ENCODE measurements at places on chromosomes 2 and 18. TPM values are rescaled to one million over a fixed set of nuclear protein-coding genes. Genes with fewer than 3 reads are reported as not detected.
A peak's percentile ranks its signal among the peaks of the same experiment; 100 is the strongest.

The AGXT gene
- not detected for total RNA-seq

- no peak for DNase-seq
Observed at GRCh38 chr2:168639018-168639417, 163.4 kb upstream of the NOSTRIN start.

- peak; percentile 48 for DNase-seq
Observed at GRCh38 chr2:34012715-34013302, 413.7 kb upstream of the FAM98A start.

DNA sequence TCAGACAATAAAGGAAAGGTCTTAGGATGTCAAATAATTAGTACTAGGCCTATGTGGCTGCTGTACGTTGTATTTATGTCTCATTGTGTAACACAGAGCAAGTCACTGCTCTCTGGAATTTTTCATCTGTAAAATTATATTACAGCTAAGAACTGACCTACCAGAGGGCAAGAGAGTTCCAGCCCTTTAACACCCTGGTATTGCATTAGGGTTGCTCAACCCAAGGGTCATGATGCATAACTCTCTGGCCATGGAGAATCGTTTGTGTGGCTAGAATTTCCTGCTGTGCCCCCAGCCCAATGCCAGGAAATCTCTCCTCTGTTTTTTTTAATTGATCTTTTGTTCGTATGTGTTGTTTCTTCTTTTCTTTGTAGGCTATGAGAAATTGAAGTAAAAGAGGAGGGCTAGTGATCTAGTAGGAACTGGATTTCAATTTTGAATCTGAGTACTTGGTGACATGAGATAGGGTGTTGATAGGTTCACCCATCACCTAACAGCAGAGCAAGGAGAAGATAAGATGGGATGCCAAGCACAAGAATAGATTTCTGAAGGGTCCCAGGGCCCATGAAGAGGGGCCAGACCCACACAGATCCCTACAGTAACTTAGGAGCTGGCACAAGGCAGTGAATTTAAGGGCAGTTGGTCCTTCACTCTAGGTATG, 571.2 kb upstream of the TNP1 start:
- DNase-seq = no peak

- no peak for DNase-seq
Observed at GRCh38 chr2:106991866-106992265, 105.9 kb upstream of the ST6GAL2 start.

The UGT1A3 gene
- 0.78 TPM for total RNA-seq

The WNT6 gene
- total RNA-seq = 4.4 TPM

- no peak for DNase-seq
Observed at GRCh38 chr2:98277162-98277859, 68.9 kb upstream of the CNGA3 start.

GRCh38 chr2:109321570-109321969, 192.6 kb downstream of the SH3RF3 start:
- DNase-seq = no peak

DNA sequence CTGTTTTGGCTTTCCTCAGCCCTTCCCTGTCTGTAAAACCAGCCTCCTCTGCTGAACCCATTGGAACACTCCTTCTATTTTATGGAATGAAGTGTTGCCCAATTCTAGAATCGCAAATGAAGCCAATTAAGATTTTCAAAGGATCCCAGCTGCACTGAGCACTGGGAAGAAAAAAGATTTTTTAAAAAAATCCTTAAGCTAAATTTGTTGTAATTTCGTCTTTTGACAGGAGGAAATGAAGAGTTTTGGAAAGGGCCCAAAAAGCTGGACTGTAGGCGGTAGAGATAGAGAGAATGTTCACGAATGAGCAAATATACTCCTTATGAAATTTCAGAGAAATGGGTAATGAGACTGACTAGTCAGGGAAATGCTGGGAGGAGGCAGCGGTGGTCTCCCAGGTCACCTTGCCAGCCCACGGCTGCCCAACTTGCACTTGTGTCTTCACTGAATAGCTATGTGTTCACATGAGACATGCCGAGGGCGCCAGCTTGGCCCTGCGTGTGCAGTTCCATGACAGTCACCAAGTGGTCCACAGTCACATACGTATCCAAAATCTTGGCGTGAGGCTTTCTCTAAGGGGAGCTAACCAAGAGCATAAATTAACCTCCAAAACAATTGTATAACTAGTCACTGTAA, 69.9 kb downstream of the SGPP2 start:
- no peak for DNase-seq

DNA sequence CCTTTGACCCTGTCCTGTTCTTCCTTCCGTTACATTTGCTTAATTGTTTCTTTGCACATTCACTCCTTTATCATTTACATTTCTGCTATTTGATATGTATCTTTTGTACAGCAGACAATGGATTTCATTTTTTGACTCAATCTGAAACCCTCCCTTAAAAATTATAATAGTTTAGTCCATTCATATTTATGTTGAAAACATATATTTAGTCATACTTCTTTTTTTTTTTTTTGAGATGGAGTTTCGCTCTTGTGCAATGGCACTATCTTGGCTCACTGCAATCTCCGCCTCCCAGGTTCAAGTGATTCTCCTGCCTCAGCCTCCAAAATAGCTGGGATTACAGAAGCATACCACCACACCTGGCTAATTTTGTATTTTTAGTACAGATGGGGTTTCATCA, 95.3 kb upstream of the TGFA start:
- no peak for DNase-seq

GRCh38 chr18:22280453-22280750, 111.0 kb downstream of the GATA6 start:
- no peak for DNase-seq

The SLC4A3 gene
- 0.75 TPM for total RNA-seq

The LIPG gene
- 4.5 TPM for total RNA-seq

DNA sequence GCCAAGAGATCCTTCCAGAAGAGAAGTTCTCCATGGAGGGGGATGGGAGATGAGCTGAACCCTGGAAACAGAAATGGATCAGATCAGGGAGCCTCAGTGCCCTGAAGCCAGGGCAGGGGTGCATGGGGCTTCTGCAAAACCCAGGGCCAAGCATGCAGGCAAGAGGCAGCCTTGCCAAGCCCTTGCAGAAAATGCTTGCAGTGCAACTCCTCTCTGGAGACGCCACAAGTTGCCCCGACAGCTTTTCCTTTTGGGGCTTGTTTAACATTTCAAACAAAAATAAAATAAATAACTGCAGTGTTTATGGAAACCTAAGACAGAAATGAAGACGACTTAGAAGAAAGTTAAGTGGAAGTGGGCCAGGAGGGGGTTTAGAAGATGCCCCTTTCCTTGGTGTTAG, 177.5 kb upstream of the TNP1 start:
- no peak for DNase-seq

- no peak for DNase-seq
Observed at GRCh38 chr18:62071071-62071470, 115.8 kb downstream of the PIGN start.

DNA sequence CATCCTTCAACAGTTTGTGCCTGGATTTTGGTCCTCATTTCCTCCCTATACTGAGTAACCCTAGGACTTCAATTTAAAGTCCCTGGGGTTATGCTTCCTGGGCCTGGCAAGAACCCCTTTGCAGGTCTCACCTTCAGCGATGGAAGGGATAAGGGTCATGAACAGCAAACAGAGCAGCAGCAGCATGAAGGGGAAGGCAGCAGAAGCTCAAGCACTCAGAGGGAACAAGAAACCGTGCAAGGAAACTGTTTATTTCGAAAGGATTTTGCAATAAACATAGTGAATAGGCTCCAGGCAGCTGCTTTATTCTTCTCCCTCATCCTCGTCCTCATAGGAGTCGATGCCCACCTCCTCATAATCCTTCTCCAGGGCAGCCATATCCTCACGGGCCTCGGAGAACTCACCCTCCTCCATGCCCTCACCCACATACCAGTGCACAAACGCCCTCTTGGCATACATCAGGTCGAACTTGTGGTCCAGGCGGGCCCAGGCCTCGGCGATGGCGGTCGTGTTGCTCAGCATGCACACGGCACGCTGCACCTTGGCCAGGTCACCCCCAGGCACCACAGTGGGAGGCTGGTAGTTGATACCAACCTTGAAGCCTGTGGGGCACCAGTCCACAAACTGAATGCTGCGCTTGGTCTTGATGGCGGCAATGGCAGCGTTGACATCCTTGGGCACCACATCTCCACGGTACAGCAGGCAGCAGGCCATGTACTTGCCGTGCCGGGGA, 2.8 kb upstream of the TUBA4B start:
- no peak for DNase-seq

DNA sequence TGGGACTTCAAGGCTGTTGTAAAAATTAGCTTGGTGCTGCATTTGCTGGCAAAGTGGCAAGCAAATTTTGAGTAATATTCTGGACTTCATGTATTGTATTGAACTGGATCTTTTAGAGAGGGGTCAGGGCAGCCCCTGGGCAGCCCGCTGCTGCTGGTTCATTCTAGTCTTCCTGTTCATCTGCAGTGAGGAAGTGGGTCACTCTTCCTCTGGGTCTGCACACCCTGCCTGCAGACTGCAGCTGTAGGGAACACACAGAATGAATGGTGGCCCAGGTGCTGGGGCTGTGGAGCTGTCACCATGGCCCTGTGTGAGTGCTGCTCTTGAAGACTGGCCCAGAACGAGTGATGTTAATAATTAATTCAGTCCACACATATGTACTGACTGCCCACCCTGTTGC, 9.4 kb downstream of the SH3RF3 start:
- DNase-seq = no peak

- DNase-seq = no peak
Observed at GRCh38 chr2:45823723-45824206, 172.3 kb downstream of the PRKCE start.

The SCN3A gene
- 0.24 TPM for total RNA-seq

- DNase-seq = no peak
Observed at GRCh38 chr18:40546875-40547274, 1408.2 kb upstream of the PIK3C3 start.

The RPS27A gene
- 1,837 TPM for total RNA-seq

The DHRS9 gene
- 0.88 TPM for total RNA-seq

The DNAH6 gene
- total RNA-seq = not detected

The CPLX4 gene
- not detected for total RNA-seq

- DNase-seq = peak; percentile 12
Observed at GRCh38 chr2:77479395-77479794, 42.8 kb downstream of the LRRTM4 start.

DNA sequence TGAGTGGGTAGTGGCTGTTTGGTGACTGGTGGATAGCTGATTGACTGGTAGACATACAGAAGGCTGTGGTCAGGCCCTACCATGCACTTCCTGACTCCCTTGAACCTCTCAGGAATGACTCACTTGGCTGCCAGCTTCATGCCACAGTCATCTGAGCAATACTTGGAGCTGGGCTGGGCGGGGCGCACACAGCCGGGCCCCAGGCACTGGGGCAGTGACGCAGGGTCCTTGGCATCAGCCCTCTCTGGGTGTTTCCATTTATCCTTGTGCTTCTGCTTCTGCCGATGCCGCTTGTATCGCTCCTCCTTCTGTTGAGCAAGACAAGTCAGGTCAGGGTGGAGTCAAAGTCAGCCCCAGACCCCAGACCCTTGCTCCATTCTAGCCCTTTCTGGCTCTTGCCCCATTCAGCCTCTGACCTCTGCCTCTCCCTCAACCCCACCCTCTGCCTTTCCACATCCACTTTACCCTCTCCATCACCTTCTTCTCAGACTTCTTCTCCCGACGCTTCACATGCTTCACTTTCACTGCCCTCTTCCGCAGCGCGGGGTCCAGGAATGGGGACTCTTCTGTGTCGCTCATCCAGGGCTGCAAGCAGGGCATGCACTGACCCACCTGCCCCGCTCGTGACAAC, 3.0 kb upstream of the MBD1 start:
- no peak for DNase-seq

GRCh38 chr2:65351948-65352595, 80.3 kb downstream of the SPRED2 start:
- DNase-seq = no peak

DNA sequence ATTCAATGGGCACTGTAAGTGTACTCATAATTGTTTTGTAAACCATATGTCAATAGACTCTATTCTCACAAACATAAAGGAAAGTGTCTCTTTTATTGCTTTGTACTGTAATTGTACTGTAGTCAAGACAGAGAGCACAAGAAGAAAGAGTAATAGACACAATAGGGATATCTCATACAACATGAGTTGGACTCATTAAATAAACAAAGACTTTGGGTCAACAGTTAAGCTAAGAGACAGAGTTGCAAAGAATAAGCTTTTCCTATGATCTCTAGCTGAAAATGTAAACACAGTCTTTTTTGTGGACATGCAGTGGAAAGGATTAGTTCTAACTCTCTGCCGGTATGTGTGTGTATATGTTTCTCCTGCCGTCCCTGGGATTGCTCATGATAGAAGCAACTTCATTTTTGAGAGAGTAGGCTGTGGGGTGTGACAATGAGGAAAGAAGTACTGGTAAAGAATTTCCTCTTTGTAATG, 13.9 kb upstream of the KYNU start:
- DNase-seq = no peak

The LIMS3 gene
- 0.23 TPM for total RNA-seq

GRCh38 chr2:129262934-129263333, 716.5 kb upstream of the RAB6C start:
- DNase-seq = no peak

GRCh38 chr2:157466764-157467163, 22.9 kb upstream of the CYTIP start:
- no peak for DNase-seq

- no peak for DNase-seq
Observed at GRCh38 chr2:114040826-114041225, 150.9 kb downstream of the ACTR3 start.

The MREG gene
- 9.7 TPM for total RNA-seq

GRCh38 chr2:214104219-214104618, 306.6 kb upstream of the VWC2L start:
- no peak for DNase-seq

- peak; percentile 58 for DNase-seq
Observed at GRCh38 chr18:51195451-51196117, 1.9 kb downstream of the MEX3C start.

GRCh38 chr2:71507476-71507875, 54.1 kb downstream of the DYSF start:
- DNase-seq = no peak

DNA sequence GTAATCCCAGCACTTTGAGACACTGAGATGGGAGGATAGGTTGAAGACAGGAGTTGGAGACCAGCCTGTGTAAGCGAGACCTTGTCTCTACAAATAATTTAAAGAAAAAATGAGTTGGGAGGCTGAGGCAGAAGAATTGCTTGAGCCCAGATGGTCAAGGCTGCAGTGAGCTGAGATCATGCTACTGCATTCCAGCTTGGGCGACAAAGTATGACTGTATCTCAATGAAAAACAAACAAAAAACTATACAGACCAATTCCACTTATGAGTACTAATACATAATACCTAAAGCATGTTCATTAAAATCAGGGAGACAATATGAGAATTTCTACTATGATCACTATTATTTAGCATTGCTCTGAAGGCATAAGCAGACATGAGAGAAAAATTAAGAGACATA, 12.6 kb downstream of the RNF149 start:
- no peak for DNase-seq

DNA sequence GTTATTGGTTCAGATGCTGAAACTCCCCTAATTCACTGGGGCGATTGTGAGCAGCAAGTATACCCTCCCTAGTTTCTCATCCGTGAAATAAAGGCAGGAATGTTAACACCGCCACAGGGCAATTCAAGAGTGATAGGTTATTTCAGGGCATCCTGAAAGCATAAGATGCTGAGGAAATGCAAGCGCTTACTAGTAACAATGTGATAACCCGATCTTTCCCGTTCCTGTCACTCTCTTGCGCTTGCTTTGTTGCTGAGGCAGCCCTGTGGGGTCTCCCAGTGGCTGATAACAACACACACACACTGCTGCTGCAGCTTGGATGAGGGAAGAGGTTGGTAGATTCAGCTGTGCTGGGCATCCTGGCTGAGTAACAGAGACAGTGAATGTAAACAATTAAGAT, 259.3 kb downstream of the AGPS start:
- DNase-seq = no peak

Data from Caki2 (cell line).